ENCODE measurements at places on chromosomes 6 and 20.

DNA sequence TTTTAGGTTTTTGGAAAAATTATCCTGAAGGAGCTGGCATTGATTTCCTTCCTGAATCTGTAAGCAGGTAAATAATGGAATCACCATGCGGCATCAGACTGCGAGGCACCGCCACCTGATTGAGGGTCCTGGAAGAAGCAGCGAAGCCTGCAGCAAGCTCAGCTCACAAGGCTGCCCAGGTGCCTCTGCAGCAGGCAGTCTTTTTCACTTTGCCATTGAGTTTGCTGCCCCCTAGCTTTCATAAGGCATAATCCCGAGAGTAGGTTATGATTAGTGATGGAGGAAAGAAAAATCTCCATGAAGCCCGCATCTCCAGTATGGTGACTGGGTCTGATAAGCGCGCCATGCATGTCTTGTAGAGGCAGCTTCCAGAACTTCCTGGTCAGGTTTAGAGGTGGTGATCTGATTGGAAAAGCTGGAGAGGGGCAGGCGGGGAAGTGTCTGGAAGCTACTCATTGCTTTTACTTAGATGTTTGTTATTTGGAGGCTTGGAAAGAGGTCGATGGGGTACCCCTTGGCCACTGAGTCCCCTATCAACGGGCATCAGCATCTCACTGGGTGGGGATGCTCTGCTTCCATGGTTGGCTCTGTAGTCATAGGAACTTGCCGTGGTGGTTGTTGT, 26.7 kb downstream of the IYD start:
- no peak for DNase-seq

- peak; percentile 49 for DNase-seq
Measured at GRCh38 chr6:20751293-20751935, 217.2 kb downstream of the CDKAL1 start.

GRCh38 chr6:53827531-53827930, 32.7 kb downstream of the LRRC1 start:
- no peak for DNase-seq

- no peak for DNase-seq
Measured at GRCh38 chr6:83019741-83020140, 45.9 kb downstream of the UBE3D start.

GRCh38 chr6:165222315-165223025, 86.9 kb downstream of the C6orf118 start:
- DNase-seq: no peak
